ENCODE measurements at places on chromosomes 3 and 15.

- DNase-seq, result no peak
Observed at GRCh38 chr3:2714834-2715233, 395.3 kb downstream of the IL5RA start.

DNA sequence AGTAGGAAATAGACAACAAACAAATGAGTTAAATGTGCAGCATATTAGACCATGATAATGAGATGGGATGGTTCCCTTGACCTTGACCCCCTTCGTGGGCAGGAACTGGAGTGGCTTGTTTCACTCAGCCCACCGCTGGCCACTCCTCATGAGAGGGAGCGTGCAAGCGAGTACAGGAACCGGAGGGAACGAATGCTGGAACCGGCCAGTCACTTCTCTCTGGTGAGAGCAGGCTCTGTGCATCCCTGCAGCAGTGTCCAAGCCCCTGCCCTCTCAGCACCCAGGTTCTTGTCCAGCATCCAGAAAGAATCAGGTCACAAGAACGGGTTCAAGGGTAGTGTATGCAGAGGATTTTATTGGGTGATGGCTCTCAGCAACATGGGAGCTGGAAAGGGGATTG, 17.2 kb upstream of the IREB2 start:
- DNase-seq, result no peak

DNA sequence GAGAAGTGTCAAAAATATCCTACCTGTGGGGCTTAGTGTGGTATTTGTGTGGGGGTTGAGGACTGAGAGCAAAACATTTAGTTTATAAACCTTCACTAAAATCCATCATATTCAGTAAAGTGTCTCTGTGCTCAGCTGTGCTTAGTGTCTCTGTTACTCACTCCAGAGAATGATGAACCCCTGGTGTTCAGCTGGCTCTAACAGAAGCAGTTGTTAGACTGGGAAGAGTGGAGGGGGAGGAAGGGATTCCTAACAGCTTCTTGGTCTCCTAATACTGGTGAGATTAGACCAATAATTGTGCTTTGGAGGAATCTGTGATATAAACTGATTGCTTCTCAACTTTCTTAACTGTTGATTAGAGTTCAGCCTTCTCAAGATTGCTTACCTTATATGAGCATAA, 1123.5 kb downstream of the ROBO2 start:
- no peak for DNase-seq

DNA sequence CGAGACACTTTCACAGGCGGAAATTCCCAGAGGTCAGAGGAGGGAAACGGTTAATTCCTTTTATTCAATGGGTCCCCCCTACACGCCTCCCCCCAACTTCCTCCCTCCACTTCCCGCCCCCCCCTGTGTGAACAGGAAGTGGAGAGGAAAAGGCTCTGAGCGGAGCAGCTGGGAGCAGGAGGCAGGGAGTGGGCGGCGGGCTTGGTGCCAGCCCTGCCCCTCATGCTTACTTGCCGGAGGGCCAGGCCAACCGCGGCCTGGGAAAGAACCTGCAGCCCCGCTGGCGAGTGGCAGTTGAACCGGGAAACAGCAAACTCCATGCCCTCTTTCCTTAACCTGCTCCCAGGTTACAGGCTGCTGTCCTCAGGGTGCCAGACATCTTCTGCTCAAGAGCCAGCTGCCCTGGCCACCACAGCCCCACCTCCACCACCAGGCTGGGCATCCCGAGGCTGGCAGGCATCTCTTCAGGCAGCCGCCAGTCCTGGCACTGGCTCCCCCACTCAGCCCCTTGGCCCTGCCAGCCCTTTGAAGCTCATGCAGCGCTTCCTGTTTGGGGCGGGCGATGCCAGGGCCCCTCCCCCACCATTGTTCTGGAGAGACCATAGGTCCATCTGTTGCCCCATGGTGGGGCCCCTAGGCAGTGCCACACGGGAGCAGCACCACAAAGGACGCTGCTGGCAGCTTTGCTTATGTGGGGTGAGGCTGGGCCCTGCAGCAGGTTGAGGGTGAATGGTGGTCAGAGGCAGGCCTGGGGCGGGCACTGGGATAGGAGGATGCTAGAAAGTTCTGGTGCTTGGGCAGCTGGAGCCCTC, 12.9 kb downstream of the VPS18 start:
- peak; percentile 69 for DNase-seq

DNA sequence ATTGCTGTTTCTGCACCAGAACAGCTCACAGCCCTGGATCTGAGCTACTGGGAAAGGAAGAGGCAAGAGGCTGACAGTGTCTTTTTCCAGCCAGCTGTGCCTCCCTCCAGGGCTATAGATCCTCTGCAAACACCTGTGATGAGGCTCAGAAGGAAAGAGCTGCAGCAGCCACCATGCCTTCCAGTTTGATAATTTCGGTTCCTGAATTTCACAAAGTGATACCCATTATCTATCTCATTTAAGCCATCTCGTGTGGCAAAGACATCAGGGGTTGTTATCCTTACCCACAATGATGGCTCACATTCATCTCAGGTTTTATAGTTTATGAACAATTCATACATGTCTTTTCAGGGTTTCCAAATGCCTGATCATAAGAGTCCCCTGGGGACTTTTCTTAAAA, 1.8 kb upstream of the LARP6 start:
- DNase-seq, result no peak

DNA sequence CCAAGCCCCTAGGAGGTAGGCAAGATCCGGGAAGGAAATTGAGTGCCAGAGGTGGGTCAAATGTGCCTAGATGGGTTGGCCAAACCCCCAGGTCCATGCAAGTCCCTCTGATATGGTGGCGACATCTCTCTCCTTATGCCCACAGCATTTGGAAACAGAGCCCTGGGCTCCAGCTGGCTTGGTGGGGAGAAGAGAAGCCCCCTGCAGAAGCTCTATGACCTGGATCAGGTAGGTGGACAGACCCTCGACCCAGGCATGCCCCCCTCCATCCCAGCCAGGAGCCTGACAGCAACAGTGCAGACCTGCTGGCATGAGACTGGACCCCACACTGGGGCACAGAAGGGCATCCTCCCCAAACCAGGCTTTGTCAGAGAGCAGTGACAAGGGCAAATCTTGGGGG, 12.2 kb downstream of the CHST13 start:
- no peak for DNase-seq

- no peak for DNase-seq
Observed at GRCh38 chr15:37536967-37537605, 397.4 kb upstream of the TMCO5A start.

DNA sequence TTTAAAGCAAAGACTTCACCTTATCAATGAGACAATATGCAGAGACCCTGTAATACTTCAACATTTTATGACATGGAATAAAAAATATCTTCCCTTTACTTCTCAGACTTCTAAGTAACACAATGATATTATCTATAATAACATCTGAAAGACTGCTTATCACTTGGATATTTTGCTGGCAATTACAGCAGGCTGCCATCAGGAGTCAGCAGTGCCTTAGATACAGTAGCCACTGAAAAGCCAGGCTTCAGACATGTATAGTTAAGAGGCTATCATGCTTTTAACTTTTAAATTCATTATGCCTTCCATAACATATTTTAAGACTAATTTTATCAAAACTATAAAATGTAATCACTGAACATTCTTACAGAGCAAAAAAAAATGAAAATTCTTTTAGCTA, 227.5 kb downstream of the NEK10 start:
- DNase-seq, result no peak

GRCh38 chr3:38367779-38368178, 21.2 kb downstream of the XYLB start:
- no peak for DNase-seq

DNA sequence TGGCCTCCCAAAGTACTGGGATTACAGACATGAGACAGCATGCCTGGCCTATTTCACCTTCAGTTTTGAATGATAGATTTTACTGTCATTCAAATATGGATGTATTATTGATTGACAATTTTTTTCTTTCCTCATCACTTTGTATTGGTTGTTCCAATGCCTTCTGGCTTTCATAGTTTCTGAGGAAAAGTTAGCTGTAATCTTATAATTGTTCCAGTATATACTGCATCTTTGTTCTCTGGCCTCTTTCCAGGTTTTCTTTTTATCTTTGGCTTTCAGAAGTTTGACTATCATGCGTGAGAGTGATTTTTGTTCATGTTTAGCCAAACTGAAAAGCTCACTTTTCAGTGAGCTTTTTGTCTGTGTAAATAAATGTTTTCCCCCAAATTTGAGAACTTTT, 157.1 kb downstream of the RSRC1 start:
- DNase-seq, result no peak

- DNase-seq, result no peak
Observed at GRCh38 chr15:65337436-65338070, 33.1 kb downstream of the RNU5B-1 start.

DNA sequence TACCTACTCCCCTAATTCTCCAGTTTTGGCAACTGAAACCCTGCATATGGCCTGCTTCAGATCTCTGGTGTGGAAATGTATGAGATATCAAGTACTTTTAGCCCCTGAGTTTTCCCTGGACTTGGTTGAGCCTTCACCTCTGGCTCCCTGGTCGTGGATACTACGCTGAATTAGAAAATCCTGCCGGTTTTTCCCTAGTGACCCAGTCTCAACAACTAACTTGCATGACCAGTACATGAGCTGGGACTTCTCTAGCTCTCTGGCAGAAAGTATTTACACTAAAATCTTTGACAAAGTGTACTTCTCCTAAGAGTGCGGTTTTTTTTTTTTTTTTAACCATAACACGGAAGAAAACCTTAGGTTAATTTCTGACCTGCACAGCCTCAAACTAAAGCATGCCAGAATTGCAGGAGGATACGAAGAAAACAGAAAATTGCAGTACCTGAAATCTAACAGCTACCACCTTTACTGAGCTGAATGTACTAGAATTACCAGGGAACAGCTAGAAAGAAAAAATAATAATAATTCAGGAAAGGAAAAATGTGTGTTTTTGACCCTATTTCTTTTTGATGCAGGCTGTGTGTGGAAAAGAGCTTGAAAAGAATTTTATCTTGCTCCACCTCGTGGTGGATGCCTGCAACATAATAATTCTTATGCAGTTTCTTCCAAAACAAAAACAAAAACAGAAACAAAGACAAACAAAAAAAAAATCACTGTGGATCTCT, 165.6 kb downstream of the GMNC start:
- DNase-seq, result no peak

DNA sequence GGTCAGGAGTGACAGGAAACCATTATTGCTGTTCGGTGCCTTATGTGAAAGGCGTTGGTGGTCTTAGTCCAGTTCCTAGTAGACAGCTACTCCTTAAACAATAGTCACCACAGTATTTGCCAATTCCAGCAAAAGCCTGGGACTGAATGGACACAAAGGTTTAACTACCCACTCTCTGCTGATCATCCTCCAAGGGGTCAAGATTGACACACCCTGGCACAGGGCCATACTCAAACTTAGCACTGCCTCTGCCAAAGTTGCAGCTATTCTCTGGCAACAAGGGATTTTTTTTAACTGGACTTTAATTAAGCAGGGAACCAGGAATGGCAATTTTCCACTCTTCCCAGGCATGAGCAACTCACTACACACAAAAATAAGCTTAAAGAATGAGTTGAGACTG, 193.9 kb downstream of the NLGN1 start:
- no peak for DNase-seq

- no peak for DNase-seq
Observed at GRCh38 chr3:71258116-71258515, 325.4 kb downstream of the FOXP1 start.

- no peak for DNase-seq
Observed at GRCh38 chr3:36060950-36061349, 319.4 kb upstream of the STAC start.

GRCh38 chr3:84727616-84728015, 231.2 kb upstream of the CADM2 start:
- DNase-seq, result no peak

- DNase-seq, result no peak
Observed at GRCh38 chr3:13772885-13773745, 106.8 kb downstream of the WNT7A start.

GRCh38 chr3:84789961-84790360, 168.8 kb upstream of the CADM2 start:
- no peak for DNase-seq

GRCh38 chr3:52845691-52846431, 11.0 kb upstream of the MUSTN1 start:
- no peak for DNase-seq

GRCh38 chr3:38224357-38224756, 41.3 kb upstream of the SLC22A13 start:
- no peak for DNase-seq

GRCh38 chr15:62291262-62291661, 126.2 kb upstream of the C2CD4B start:
- DNase-seq, result no peak

- no peak for DNase-seq
Observed at GRCh38 chr3:36652104-36652503, 112.2 kb downstream of the DCLK3 start.

DNA sequence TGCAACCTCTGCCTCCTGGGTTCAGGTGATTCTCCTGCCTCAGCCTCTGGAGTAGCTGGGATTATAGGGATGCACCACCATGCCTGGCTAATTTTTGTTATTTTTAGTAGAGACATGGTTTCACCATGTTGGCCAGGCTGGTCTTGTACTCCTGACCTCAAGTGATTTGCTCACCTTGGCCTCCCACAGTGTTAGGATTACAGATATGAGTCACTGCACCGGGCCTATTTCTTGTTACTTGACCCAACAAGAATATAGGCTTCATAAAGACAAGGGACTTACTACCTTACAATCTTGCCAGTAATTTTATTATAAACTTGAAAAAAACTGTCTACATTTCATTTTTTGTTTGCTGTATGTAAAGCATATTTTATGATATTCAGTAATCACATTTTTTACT, 21.4 kb upstream of the ZBTB47 start:
- no peak for DNase-seq

- no peak for DNase-seq
Observed at GRCh38 chr3:153624310-153625030, 462.4 kb downstream of the RAP2B start.

- no peak for DNase-seq
Observed at GRCh38 chr3:121295452-121295851, 250.3 kb downstream of the POLQ start.

DNA sequence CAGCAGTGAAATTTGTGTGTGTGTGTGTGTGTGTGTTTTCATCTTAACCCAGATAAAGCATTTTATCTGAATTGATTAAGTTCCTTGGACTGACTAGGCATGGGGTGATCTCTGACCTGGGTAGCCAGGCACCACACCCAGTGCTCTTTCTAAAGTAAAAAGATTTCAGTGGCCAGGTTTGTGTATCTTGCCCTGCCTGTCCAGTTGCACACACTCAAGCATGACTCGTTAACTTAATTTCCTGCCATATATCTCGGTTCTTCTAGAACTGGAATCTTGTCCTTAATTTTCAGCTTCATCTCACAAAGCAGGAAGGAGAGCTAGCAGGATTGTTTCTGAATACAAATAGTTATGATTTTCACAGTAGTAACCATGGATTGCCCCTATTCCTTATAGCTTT, 17.0 kb downstream of the TM4SF18 start:
- no peak for DNase-seq
